ENCODE measurements at places on chromosomes 16 and 17. TPM values are rescaled to one million over a fixed set of nuclear protein-coding genes. Genes with fewer than 3 reads are reported as not detected.

The CDR2L gene
- polyA plus RNA-seq = 12.5 TPM

The PITPNM3 gene
- polyA plus RNA-seq = 1.8 TPM

The LITAF gene
- polyA plus RNA-seq = 121 TPM

The MT1M gene
- polyA plus RNA-seq = 15.3 TPM

The TMEM100 gene
- polyA plus RNA-seq = 0.67 TPM

The GPATCH8 gene
- polyA plus RNA-seq = 3.5 TPM

The ITGAD gene
- polyA plus RNA-seq = not detected

The KRTAP4-6 gene
- not detected for polyA plus RNA-seq

The SNAI3 gene
- 0.75 TPM for polyA plus RNA-seq

DNA sequence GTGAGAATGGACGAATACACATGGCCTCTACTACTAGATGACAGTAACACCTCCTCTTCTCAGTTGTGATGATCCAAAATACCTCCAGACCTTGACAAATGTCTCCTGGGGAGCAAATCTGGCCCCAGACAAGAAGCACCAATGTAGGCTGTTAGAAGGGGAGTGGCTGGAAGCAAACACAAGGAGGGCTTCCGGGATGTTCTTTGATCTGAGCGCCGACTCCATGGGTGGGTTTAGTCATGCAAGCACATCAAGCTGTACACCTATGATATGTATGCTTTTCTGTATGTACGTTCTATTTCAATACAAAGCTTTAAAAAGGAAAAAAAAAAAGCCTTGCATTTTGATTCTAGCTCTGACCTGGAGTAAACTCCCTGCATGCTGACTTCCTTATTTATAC, 61.4 kb downstream of the ARHGAP17 start:
- DNase-seq = no peak

DNA sequence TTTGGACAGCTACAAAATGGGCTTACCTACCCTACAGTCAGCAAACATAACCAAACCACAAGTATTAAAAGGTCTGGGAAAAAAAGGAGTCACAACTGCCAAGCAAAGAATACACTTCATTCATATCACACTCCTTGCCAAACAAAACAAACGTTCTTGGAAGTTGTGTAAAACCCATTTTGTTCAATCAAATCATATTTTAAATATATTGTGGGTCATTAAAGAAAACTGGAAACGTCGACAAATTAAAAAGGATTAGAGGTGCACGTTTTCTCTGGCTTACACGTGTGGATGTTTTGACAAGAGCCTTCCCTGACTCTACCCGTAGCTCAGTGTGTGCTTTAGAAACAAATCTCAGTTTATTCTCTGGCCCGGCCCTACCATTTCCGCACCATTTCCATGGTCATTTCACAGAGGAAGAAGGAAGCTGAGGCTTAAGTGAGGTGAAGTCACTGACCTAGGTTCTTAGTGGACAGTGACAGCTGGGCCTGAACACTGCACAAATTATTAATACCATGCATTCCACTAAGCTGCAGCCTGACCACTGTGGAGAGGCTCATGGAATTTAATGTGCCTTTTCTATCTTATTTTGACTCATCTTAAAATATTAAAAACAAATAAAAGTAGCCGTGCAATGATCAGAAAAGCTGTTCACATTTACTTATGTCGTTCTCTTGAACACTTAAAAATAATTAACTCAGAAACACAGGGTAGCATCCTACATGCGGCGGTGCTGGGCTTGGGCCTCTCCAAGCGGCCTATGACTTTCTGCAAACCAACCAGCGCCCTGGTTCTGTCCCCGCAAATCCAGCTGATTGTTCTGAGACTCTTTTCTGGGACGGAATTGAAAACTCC, 968 bp downstream of the CEP112 start:
- DNase-seq = peak; percentile 54

- DNase-seq = no peak
These were observed 9.6 kb downstream of the MARVELD3 start for GRCh38 chr16:71635632-71636031.

DNA sequence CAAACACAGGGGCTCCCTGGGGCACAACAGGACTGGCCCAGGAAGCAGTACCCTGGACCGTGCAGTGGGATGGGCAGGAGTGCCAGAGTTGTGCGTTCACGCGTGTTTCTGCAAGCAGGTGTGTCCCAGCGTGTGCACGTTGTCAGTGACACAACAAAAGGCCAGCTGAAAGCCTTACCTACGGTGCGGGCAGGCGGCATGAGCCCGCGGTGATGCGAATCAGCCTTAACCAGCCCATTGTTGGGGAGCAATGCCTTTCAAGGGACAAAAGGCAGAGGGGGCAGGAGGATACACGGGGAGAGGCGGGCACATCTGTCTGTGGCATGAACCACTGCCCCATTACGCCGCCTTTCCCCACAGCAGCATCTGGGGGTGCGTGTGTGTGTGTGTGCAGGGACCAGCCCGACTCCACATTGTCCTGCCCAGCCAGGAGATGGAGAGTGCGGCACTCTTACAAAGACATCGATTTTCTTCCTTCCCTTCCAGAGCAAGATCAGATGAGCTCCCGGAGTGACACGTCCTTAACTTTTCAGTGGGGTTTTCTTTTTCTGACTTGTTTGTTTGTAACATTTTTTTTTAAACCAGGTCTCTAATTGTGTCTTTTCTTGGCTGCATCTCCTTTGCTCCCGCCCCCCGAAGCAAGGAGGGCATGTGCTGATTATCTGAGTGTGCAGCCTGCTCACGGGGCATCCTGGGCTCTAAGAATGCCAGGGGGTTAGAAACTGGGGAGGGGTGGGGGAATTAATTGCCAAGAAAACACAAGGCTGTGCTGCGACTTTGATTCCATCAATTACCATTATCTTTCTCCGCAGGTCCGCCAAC, 158.1 kb downstream of the ZNF423 start:
- no peak for DNase-seq

GRCh38 chr17:37392024-37392590, 14.5 kb downstream of the ACACA start:
- no peak for DNase-seq

DNA sequence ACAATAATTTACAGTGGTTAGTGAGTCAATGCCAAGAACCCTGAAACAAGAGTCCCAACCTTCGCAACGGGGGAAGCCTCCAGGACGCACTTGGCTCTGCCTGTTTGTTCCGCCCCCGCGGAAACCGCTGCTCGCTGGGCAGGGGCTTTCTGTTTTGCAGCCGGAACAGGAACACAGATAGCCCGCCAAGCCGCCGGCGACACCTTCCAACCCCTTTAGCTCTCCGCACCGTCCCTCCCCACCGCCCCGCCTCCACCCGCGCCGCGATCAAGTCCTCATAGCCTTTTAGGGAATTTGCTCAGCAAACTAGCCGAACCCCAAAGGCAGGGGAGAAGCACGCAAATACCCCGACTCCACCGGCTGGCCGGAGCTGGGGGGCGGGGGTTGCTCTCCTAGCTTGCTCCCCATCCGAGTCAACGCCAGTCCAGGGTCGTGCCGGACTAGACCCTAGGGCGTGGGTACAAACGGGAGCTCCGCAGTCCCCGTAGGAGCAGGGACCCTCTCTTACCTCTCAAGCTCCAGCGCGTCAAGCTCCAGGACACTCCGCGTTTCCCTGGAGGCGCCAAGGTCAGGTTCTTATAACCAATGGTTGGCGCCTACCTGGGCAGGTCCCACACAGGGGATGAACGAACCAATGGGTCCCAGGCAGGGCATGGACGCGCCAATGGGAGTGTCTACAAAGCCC, at the start of gene SLFN13:
Gene SLFN13, minus strand, starts transcription at position 553 of the 685 bp plus-strand sequence. CDS start 3,086 bp downstream, outside the sequence.
- DNase-seq = peak; percentile 86

DNA sequence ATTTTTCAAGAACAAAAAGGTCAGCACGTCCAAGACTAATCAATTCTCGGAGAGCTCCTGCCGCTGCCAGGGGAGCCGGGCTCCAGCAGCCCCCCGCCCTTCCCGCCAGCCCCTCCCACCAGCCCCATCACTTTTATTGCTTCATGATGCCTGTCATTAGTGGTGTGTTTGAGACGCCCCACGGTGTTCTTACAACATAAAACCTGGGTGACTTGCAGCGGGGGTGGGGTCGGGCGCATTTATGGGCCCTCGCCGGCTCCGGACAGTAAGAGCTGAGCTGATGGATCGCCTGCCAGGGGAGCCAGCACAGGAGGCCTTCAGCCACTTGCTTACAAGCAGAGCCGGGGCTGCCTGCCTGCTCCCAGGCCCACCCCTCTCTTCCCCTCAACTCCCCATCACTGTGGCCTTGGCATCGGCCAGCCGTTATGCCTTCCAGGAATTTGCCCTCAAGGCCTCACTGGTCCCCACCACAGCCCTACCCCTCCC, 82.9 kb upstream of the CBX4 start:
- DNase-seq = peak; percentile 57

GRCh38 chr17:40382251-40382650, 17.7 kb upstream of the GJD3 start:
- no peak for DNase-seq

- no peak for DNase-seq
These were observed 51.4 kb downstream of the RAP1GAP2 start for GRCh38 chr17:2847381-2848333.

DNA sequence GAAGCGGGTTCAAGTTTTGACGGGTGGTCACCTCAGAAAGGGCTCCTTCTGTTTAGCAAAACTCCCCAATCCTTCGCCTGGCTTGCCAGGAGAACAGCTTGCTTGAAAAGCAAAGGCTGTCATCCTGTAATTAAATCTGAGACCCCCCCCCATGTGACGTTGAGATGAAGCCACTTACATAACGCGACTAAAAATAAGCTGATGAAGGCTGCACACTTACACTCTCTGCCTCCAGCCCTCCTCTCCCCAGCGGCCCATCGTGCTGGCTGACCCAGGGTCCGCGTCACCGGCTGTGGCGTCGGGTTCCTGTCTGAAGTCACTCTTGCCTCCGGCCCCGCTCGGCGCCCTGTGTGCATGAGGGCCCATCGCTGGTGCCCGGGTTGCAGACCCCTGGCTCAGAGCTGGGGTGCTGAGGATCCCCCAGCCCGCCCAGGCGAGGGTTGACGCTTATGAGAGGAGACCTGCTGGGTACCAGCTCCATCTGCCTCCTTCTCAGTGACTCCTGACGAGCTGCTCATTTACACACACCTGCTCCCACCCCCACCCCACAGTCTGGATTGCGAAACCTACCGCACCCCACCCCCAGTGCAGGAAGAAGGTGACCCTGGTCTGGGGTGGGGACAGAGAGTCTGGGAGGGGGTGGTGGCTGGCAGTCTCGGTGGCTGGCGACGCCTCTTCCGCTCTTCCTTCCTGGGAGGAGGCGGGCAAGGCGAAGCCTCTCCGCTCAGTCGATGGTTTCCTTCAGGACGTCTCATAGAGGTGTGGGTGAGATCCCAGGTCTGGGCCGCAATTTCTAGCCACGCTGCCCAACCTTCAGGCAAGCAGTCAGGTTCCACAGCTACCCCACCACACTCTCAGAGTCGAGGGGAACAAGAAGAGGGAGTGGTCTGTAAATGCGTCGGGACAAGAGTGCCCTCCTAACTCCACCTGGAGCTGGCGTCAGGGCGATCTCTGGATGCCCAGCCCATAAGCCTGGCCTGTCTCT, 3.1 kb upstream of the BAIAP2 start:
- DNase-seq = peak; percentile 83

GRCh38 chr17:42846594-42847280, 2.4 kb downstream of the AOC2 start:
- DNase-seq = no peak

DNA sequence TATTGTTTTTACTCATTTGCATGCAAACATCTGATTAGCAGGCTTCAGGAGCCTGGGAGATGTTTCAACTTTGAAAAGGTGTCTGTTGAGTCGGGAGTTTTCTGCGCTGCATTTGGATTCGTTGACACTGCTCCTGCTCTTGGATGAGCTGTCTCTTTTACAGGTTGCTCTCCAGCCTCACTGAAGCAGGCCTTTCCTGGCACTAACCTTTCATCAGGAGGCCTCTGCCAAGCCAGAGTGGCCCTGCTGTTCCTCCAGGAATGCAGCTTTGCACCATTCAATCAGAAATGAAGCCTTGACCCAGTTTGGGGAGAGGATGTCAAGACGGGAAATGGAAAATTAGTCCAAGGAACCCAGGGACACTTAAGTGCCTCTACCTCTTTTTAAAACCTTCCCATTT, 330 bp upstream of the KRTAP29-1 start:
- no peak for DNase-seq

GRCh38 chr17:37506678-37507077, 17.0 kb downstream of the DUSP14 start:
- DNase-seq = peak; percentile 39

GRCh38 chr16:89352091-89352681, 134.7 kb downstream of the ZNF778 start:
- DNase-seq = no peak

- peak; percentile 92 for DNase-seq
These were observed 694 bp downstream of the NF1 start for GRCh38 chr17:31095236-31096105.

DNA sequence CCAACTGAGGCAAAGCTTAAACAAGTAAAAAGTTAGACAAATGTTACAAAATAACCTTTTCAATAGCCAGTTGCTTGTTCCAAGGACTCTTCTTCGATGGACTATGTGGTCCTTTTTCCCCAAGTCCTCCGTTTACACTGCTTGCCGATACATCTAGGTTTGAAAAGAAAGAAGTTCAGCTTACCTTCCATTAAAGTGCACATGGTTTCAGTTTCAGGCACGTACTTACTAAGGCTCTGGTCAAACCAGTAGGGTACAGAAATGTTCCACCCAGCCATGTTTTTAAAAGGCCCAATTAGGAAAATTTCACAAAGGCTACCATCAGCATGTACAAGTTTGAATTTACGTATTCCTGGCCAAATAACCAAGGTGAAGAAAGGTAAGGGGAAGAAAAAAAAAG, 2.1 kb downstream of the SRSF2 start:
- no peak for DNase-seq

DNA sequence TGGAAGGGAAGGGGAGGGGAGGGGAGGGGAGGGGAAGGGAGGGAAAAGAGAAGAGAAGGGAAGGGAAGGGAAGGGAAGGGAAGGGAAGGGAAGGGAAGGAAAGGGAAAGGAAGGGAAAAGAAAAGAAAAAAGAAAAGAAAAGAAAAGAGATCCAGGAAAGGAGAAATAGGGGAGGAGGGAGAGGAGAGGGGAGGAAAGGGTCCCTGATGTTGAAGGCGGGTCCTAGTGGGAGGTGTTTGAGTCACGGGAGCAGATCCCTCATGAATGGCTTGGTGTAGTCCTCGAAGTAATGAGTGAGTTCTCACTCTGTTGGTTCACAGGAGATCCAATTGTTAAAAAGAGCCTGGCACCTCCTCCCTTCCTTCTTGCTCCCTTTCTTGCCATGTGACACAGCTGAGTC, 6.9 kb upstream of the USP31 start:
- DNase-seq = no peak

DNA sequence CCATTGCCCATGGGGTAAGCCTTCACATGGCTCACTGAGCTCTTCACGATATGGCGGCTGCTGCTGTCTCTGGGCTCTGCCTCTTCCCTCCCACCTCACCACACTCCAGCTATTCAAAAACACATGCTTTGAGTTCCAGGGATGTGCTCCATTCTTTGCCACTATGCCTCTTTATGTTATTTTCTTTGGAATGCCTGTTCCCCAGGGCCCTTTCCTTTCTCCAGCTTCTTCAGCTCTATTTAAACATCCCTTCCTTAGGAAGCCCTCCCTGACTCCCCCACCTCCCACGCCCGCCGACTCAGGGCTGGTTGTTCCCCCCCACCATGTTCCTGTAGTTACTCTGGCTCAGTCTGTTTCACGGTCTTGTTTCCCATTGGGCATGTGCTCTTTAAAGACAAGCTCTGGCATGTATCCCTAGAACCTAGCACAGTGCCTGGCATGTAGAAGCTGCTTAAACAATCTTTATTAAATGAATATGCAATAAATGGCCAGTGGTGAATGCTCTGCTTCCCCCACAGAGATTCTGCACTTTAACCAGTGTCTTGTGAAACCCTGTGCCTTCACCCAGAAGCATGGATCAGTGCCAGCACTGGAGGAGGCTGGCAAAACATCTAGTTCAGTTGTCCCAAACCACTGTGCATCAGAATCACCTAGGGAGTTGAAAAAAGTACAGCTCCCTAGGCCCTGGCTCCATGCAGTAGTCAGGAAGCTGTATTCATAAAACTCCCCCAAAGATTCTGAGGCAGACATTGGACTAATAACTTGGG, 6.9 kb downstream of the MYCBPAP start:
- DNase-seq = no peak

Data from kidney (tissue), 22 donors.